A549 (cell line): ENCODE measurements at places on chromosomes 1 and 21.

- peak; percentile 79 for DNase-seq
Measured at GRCh38 chr1:23799570-23800399, 769 bp downstream of the GALE start.

DNA sequence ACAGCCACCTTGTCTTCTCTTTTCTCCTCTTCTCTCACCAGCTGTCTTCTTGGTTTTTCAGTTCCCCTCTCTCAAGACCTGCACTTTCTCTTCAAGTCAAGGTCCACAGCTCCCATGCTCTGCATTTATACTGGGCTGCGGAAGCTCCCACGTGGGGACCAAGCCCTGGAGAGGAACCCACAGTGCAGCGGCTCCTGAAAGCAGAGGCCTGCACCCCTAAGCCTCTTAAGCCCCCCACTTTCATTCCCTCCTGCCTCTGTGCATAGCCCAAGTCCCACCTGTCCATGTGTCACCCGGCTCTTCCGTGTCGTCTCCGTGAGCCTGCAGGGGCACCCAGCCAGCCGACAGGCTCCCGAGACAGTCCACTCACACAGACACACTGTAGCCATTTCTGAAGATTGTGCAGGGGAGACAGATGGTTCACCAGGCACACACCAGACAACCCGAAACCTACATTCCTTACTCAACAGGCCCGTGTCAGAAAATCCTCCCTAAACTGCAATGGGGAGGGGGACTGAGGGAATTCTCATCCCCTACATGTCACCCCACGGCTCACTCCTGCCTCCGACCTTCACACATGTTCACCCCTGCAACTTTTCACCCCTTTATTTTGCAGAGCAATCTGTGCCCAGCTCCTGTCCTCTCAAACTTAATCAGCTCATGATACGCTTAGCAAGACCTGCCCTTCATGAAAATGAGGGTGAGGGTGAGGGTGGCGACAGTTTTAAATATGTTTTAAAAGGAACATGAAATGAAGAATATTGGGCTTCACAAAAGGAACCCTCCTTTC lies 6.3 kb downstream of the MX2 start:
- no peak for DNase-seq

GRCh38 chr21:14270631-14271030 lies 54.7 kb downstream of the RBM11 start:
- no peak for DNase-seq

GRCh38 chr1:143720087-143721023 lies 251.4 kb downstream of the FAM72C start:
- peak; percentile 66 for DNase-seq

GRCh38 chr21:31184459-31184858 lies 146.2 kb upstream of the KRTAP19-8 start:
- no peak for DNase-seq

DNA sequence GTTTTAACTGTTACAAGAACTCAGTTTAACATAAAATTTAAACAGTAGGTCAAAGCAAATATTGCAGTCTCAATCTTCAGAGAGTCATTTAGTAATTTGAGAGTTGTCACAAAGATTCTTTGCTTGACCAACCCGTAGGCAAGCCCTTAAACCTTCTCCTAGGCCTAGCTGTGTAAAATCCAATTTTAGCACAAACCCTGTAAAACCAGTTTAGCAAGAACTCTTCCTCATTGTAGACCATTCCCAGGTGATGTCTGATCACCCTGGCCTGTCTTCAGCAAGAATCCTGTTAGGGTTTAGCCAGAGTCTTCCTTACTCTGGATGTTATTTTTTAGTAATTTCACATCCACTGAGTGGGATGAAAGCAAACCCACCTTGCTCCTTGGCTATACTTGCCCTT lies 30.1 kb downstream of the LRIG2 start:
- no peak for DNase-seq

- no peak for DNase-seq
Measured at GRCh38 chr1:212020975-212021374, 14.4 kb downstream of the INTS7 start.

DNA sequence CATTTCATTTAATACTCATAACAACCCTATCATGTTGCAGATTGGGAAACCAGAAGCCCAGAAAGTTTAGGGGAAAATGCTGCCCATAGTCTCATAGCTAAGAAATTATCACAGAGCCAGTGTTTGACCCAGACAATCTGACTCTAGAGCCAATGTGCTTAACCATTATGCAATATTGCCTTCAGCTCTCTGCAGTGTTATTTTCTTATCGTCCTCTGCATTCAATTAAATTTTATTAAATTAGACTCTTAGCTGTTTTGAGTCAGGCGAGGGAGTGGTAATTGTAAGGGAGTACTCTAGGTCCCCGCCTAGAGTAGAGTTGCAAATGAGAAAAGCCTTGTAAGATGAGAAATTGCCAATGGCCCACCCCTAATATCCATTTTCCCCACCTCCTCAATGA lies 191.1 kb downstream of the TTLL7 start:
- DNase-seq, result no peak

- no peak for DNase-seq
Measured at GRCh38 chr1:193318347-193318746, 131.9 kb upstream of the B3GALT2 start.

- DNase-seq, result peak; percentile 80
Measured at GRCh38 chr1:198125995-198126735, 30.6 kb upstream of the NEK7 start.

DNA sequence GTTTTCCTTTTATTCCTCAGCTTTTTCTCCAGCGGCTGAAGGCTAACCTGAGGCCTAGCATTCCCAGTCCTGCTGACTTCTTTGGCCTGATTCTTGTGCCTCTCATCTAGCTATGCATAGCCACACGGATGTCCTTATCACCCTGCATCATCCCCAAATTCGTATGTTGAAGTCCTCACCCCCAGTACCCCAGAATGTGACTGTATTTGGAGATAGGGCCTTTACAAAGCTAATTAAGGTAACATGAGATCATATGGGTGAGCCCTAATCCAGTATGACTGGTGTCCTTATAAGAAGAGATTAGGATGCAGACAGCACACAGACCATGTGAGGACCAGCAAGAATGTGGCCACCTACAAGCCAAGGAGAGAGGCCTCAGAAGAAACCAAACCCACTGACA lies 44.6 kb downstream of the CDCP2 start:
- DNase-seq, result no peak

DNA sequence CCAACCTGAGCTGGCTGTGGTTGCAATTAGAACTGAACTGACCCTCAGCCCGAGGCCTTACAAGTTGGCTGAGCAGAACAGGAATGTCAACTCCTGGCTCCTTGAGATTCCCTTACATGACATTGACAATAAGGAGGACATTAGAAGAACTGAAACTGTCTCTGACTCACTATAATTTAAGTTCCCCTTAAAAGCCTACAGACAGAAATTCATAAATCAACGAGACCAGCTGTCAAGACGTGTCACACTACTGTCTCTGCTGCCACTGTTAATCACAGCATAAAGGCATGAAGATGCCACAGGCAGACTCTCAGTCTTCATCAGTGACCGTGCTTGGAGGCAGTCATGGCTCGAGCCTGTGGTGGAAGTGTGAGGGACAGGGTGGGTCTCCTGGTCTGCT lies 168.8 kb downstream of the GABPA start:
- no peak for DNase-seq

GRCh38 chr1:80917225-80917624 lies 883.5 kb upstream of the ADGRL2 start:
- no peak for DNase-seq

DNA sequence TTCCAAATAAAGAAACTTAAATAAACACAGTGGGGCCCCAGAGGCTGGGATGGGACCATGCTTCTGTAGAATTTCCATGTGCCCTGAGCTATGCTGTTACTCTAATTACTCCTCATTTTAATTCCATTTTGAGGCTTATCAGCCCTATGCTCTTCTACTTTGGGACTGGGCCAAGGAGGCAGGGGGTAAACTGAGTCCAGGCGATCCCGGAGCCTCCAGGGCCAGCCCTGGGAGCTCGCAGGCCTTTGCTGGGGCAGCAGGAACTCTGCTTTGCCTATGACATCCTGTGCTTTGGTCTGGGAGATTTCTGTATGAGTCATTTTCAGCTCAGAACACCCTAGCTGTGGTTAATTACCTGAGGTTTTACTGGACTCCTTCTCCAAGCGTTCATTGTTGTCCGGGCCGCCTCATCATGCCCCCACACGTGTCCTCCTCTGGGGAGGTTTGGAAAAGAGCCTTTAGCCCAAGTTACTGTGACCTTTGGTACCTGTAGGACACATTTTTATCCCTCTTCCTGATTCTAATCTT lies 95.7 kb downstream of the RHOU start:
- DNase-seq, result no peak

DNA sequence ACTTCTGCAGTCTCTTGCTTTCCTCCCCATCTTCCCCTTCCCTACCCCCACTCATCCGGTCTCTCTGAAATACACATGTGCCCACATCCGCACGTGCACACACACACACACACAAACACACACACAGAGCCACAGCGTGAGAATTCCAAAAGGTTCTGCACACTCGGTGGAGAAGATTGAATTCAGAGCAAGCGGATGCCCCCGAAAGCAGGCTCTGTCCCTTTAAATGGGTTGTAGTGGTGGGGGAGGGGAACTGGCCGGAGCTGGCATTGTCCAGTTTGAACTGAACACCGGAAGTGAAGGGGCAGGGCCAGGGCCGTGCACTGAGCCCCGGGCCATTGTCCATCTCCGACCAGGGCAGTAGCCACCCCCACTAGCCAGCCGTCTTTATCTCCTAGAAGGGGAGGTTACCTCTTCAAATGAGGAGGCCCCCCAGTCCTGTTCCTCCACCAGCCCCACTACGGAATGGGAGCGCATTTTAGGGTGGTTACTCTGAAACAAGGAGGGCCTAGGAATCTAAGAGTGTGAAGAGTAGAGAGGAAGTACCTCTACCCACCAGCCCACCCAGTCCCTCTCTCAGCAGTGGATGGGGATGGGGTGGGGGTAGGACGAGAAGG lies 1.3 kb upstream of the LIN28A start:
- DNase-seq, result no peak

GRCh38 chr1:76477156-76477555 lies 390.1 kb upstream of the ST6GALNAC5 start:
- DNase-seq, result no peak

GRCh38 chr1:210260096-210260495 lies 27.5 kb downstream of the SERTAD4 start:
- no peak for DNase-seq

GRCh38 chr1:27395441-27396195 lies 3.2 kb downstream of the GPR3 start:
- peak; percentile 55 for DNase-seq

- no peak for DNase-seq
Measured at GRCh38 chr1:89990976-89991831, 3.7 kb upstream of the ZNF326 start.

GRCh38 chr1:85865213-85865612 lies 157.0 kb upstream of the ZNHIT6 start:
- no peak for DNase-seq

DNA sequence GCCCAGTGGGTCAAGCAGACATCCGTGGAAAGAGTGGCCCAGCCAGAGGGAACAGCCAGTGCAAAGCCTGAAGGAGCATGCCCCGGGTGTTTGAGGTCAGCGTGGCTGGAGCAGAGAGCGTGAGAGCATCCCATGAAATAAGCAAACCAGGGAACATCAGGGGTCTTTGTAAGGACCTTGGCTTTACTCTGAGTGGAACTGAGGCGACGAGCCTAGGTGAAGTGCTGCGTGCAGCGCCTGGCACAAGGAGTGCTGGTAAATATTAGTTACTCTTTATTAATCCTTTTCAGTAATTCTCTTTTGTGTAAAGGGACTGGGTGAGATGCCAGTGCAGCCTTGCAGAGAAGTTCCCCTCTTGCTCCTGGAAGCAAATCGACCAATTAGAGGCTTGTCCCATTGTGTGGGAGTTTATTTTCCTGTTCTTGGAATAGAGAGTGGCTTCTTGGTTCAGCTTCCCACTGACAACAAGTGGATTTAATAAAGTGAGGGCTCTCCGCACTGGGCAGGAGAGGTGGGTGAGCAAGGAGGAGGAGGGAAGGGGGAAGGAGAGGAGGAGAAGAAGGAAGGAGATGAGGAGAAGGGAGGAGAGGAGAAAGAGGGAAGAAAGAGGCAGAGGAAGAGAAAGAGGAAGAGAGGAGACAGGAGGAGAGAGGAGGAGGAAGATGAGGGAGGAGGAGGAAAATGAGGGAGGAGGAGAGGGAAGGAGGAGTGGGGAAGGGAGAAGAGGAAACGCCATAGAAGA lies 37.6 kb upstream of the DISP3 start:
- no peak for DNase-seq

GRCh38 chr1:211606914-211607753 lies 28.2 kb upstream of the SLC30A1 start:
- DNase-seq, result no peak

GRCh38 chr1:178633056-178633455 lies 92.0 kb upstream of the RALGPS2 start:
- DNase-seq, result peak; percentile 49

GRCh38 chr1:171683870-171684269 lies 31.4 kb upstream of the MYOC start:
- no peak for DNase-seq

DNA sequence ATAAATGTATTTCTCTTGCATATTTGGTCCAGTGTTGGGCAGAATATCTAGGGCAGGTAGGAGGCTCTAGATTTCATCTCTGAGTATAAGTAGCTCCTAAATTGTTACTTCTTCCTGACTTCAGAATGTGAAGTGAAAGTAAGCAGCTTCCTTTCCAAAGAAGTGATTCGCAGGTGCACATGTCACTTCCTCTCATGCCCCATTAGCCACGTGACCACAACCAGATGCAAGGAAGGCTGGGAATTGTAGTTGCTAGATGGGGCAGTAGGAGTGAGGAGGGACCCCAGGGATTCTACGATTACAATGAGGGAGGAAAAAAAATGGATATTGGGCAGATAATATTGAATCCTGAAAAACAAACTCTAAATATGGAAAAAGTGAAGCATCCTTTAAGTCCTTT lies 113.2 kb upstream of the CYYR1 start:
- peak; percentile 41 for DNase-seq

- DNase-seq, result peak; percentile 77
Measured at GRCh38 chr1:151972542-151973248, 21.0 kb downstream of the S100A10 start.

DNA sequence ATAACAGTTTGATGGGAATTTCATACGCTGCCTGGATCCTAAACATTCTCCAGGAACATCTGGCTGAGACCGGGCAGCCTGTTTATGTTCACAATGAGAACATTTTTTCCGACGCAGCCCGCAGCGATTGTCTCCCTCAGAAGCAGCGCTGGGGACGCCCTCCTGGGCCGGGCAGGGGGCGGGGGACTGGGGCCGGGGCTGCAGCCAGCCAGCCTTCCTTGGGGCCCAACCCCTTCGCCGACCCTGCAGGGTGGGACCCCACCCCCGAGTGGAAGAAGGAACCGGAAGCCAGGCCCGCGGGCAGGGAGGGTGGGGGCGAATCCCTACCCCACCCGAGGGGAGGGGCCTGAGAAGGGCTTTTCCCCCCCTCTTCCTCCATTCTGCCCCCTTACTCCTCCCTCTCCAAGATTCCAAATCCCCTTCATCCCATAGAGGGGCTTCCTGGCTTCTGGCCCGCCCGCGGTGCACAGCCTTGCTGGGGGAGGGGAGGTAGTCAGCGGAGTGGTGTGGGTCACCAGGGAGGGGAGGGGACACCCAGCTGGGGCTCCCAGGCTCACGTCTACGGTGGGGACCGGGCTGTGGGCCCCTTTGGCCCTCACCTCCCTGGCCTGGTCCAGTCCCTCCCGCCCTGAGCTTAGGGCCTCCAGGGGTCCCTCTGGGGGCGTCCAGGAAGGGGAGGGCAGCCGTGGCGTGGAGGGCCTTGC lies 60.6 kb downstream of the WNT9A start:
- no peak for DNase-seq

- DNase-seq, result no peak
Measured at GRCh38 chr1:200729863-200730262, 8.8 kb upstream of the CAMSAP2 start.
